Right atrium auricular region (tissue), 2 donors: ENCODE measurements at places on chromosomes 11 and 22. TPM values are rescaled to one million over a fixed set of nuclear protein-coding genes. Genes with fewer than 3 reads are reported as not detected.

GRCh38 chr11:103907548-103908455 is 128.6 kb upstream of the DDI1 start:
- no peaks in the 10 kb centered on the region for H3K4me1 ChIP-seq
- no peaks in the 10 kb centered on the region for H3K27me3 ChIP-seq
- H3K36me3 ChIP-seq, result no peaks in the 10 kb centered on the region
- H3K4me3 ChIP-seq, result no peak overlapping the region

GRCh38 chr22:26445577-26446275 is 16.7 kb downstream of the ASPHD2 start:
- H3K27me3 ChIP-seq, result no peaks in the 10 kb centered on the region
- H3K27ac ChIP-seq, result no peak overlapping the region
- no peak overlapping the region for H3K4me3 ChIP-seq
- H3K36me3 ChIP-seq, result peaks cover 3% of the 10 kb centered on the region

DNA sequence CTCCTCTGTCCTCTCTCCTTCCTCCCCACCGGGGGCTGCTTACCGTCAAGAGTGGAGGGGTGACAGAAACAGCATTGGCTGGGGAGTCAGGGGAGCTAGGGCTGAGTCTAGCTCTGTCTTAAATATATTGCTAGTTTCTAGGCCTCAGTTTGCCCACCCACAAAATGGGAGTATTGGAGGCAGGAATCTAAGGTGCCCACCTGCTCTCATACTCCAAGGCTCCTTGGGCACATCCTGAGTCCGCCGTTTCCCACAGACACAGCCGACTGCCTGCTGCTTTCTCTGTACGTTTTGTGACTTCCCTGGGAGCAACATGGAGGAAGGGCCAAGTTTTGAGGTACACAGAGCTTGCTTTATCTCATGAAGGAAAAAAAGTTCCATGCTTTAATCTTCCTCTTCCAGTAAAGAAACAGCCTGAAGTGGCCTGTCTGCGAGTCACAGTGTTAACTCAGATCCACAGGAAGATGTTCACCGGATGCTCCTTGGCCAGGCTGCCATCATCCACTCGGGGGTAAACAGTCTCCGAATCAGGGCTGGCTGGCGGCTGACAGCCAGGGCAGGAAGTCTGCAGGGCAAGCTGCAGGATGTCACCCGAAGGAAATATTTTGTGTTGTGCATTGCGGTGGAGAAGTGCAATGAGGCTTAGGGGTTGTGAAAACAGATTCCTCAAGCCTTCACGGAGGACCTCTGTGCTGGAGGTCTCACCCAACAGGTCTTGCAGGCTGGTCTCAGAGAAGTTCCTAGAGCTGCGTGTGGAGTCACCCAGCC is 11.0 kb upstream of the CERK start:
- H3K27ac ChIP-seq, result no peak overlapping the region
- no peak for DNase-seq
- no peaks in the 10 kb centered on the region for H3K4me1 ChIP-seq
- no peaks in the 10 kb centered on the region for H3K27me3 ChIP-seq

DNA sequence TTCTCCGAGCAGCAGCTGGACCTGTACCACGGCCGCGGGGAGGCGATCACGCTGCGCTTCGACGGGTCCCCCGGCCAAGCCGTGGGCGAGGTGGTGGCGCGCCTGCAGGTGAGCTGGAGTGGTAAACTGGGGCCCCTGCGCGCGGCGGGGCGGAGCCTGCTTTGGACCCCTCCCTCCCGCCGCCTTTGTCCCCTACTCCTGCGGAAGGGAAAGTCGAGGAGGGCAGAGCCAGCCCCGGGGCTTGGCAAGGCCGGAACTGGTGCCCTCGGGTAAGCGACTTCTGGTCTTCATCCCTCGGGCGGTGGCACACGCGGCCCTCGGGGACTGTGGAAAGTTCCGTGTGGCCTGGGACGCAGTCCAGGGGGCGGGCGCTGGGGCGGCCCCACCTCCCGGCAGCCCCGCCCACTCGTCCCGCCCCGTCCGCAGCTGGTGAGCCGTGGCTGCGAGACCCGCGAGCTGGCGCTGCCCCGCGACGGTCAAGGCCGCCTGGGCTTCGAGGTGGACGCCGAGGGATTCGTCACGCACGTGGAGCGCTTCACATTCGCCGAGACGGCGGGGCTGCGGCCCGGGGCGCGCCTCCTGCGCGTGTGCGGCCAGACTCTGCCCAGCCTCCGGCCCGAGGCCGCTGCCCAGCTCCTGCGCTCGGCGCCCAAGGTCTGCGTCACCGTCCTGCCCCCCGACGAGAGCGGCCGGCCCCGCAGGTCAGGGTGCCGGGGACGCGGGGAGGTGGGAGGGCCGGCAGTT is 9.2 kb downstream of the SIPA1 start:
- H3K4me1 ChIP-seq, result peaks cover 21% of the 10 kb centered on the region
- H3K27ac ChIP-seq, result no peak overlapping the region
- no peak for DNase-seq

The FREY1 gene
- total RNA-seq, result 0.55 TPM

DNA sequence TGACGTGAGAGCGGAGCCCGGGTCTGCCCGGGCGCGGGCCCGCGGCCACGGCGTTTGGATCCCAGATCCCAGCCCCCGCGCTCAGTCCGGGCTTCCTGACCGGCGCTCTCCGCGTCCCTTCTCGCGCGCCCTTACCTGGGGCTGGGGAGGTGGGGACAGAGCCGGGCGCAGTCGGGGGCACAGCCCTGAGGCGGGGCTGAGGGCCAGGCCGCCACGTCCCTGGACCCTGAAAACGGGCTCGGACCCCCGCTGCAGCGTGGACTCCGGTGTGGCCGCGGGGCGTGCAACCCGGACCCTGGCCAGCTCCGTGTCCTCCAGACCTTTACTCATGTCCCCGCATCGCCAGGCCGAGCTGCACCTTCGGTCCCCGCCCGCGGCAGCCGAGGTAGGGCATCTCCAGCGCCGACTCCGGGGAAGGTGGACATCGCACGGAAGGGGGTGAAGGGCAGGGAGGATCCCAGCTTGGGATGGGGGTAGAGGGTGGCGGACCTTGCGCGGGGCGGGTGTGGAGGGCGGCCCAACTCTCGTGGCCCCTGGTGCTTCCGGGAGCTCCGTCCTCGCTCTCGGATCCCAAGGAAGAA is 9.9 kb upstream of the AIFM3 start:
- H3K4me1 ChIP-seq, result peaks cover 29% of the 10 kb centered on the region
- no peak for DNase-seq
- no peaks in the 10 kb centered on the region for H3K27me3 ChIP-seq
- H3K27ac ChIP-seq, result peak overlapping the region; percentile 64
- peak overlapping the region; percentile 67 for H3K4me3 ChIP-seq

- H3K27me3 ChIP-seq, result no peaks in the 10 kb centered on the region
- no peak for DNase-seq
- H3K4me3 ChIP-seq, result no peak overlapping the region
- H3K36me3 ChIP-seq, result no peaks in the 10 kb centered on the region
- peaks cover 37% of the 10 kb centered on the region for H3K4me1 ChIP-seq
Observed at GRCh38 chr11:122337704-122338103, 221.7 kb upstream of the BLID start.

The DGCR2 gene
- 48.1 TPM for total RNA-seq

The SMIM38 gene
- total RNA-seq, result not detected

DNA sequence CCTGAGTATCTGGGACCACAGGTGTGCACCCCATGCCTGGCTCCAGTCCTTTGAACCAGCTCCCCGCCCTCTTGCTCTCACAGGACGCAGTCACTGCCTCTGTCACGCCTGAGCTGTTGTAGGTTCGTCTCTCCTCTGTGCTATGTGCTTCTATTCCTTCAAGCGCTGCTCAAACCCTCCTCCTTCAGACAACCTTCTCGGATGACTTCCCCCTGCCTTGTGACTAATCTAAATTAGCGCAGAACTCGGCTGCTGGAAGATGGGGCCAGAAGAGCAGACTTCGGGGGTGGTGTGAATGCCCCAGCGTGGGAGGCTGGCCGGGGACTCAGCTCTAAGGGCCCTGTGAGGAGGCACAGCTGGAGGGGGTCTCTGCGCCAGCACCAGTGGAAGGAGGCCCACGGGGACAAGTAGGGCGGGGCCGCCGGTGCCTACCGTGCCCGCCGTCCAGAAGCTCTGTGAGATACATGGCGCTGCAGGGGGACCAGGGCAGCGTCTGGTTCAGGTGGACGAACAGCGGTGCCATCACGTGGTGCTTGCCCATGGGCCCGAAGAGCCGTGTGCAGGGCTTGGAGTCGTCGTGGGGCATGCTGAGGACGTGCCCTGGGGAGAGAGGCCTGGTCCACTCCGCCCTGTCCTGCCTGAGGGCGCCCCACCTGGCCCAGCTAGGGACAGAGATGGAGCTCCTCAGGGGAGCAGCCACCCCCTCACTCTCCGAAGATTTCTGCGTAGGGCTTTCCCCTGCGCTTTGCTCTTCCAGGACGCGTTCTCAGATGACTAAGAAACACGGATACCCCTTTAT is 12.5 kb downstream of the ADAMTS8 start:
- H3K27me3 ChIP-seq, result no peaks in the 10 kb centered on the region
- no peak overlapping the region for H3K4me3 ChIP-seq
- H3K36me3 ChIP-seq, result no peaks in the 10 kb centered on the region
- H3K4me1 ChIP-seq, result no peaks in the 10 kb centered on the region
- H3K27ac ChIP-seq, result no peak overlapping the region
- DNase-seq, result no peak

DNA sequence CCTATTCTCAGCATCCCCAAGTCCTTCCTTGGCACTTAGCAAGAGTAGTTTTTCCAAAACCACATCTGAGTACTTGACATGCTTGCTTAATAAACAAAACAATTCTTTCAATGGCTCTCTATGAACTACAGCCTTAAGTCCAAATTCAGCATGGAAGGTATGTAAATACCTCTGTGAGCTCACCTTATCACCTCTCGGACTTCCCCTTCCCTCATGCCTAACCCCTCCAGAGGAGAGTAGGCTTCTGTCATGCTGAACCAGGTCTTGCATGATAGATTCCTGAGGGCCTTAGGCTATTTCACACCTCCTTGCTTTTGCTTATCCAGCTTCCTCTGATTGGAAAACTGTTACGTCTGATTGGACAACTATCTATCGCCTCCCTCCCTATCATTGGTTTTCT is 312.9 kb upstream of the CCDC90B start:
- no peaks in the 10 kb centered on the region for H3K4me1 ChIP-seq
- H3K27me3 ChIP-seq, result no peaks in the 10 kb centered on the region
- H3K27ac ChIP-seq, result no peak overlapping the region

- H3K27ac ChIP-seq, result no peak overlapping the region
- H3K4me1 ChIP-seq, result no peaks in the 10 kb centered on the region
- no peak overlapping the region for H3K4me3 ChIP-seq
- H3K27me3 ChIP-seq, result no peaks in the 10 kb centered on the region
Observed at GRCh38 chr22:23696326-23696851, 5.6 kb downstream of the RGL4 start.

DNA sequence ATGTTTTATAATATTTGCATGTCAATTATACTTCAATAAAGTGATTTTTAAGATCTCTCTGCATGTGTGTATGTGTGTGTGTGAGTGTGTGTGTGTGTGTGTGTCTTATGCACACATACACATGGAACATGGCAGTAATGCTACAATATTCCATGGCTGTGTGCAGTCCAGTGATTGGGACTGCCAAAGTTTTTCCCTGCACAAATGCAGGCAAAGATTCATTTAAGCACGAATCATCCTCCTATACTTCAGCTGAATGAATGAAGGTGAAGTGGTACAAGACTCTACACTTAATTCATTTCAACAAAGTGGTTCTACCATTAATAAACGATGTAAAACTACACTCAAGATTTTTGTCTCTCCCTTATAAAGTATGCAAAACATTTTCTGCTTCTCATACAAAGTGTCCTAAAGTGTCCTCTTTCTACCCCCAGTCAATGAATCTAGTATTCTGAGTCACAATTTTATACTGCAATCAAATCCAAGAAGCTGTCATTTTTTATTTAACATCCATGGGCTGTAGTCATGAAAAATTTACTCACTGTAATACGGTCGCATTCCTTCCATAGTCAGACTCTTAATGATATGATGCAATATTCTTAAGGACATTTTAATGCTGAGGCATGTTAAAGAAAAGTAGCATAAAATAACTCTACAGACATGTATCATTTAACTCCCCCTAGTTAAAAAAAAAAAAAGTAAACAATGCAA is 132.4 kb downstream of the TTC28 start:
- no peak overlapping the region for H3K4me3 ChIP-seq
- H3K4me1 ChIP-seq, result no peaks in the 10 kb centered on the region
- no peaks in the 10 kb centered on the region for H3K36me3 ChIP-seq
- H3K27ac ChIP-seq, result no peak overlapping the region

- peaks cover 59% of the 10 kb centered on the region for H3K36me3 ChIP-seq
- no peaks in the 10 kb centered on the region for H3K27me3 ChIP-seq
- H3K4me1 ChIP-seq, result no peaks in the 10 kb centered on the region
- no peak for DNase-seq
Observed at GRCh38 chr11:134250246-134250645, 2.9 kb downstream of the THYN1 start.
